Fibroblast of lung (primary cell): ENCODE measurements at places on chromosomes 4 and X. TPM values are rescaled to one million over a fixed set of nuclear protein-coding genes. Genes with fewer than 3 reads are reported as not detected.

GRCh38 chr4:187586892-187587291 is 408.7 kb upstream of the ZFP42 start:
- DNase-seq, result peak; percentile 6

DNA sequence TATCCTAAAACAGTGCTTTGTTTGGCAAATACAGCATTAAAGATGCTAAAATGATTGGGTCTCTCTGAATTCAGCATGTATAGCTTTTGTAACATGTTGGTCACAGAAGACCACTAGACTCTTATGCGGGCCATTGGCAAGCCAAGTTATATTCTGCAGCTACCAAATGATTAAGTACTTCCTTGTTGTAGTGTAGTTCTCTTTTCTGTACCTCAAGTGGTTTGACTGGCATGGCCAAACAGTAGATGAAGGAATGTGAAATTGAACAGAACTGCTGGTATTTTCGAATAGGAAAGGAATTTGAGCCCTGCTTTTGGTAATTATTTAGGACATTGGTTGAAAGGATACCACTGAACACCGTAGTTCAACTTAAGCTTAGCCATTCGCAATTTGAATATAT is 193.9 kb upstream of the GPC4 start:
- no peak for DNase-seq

GRCh38 chr4:56757261-56757746 is 64.2 kb downstream of the SPINK2 start:
- DNase-seq, result peak; percentile 73

DNA sequence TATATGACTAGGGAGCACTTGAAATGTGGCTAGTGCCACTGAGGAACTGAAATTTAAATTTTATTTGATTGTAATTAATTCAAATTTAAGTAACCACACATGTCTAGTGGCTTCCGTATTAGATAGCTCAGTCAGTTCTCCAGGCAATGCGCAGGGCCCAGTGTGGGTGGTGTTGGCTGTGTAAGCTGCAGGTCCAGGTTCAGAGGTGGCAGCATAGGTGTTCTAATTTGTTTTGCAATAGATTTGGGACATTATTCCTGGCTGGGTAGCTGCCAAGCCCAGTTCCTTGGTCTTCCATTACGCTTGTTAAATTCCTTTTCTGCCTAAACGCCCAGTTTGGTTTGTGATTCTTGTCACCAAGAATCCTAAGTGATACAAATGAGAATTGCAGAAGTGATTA is 79.5 kb downstream of the FAM184B start:
- DNase-seq, result no peak

GRCh38 chr4:168163106-168163505 is 70.8 kb downstream of the ANXA10 start:
- no peak for DNase-seq

DNA sequence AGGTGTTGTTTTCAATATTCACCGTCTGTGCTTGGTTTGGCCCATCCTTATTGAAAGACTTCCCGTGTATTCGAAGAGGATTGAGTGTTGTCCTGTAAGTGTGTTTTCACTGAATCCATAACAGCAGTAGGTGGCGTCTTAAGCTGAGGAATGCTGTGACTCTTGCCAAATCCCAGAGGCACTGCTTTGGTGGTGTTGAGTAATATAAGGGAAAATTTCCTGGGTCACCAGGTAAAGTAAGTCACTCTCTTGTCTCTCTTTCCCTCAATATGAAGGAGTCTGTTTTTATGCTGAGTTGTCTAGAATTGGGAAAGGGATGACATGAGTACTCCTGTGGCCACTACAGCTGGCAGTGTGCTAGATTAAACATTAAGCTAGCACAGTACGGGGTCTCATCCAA is 146.7 kb upstream of the ZXDB start:
- DNase-seq, result no peak

- DNase-seq, result no peak
These were observed 592.2 kb downstream of the SMARCA1 start for GRCh38 chrX:128931071-128931470.

- DNase-seq, result no peak
These were observed 64.4 kb downstream of the DDX60L start for GRCh38 chr4:168415911-168416310.

- no peak for DNase-seq
These were observed 197.0 kb downstream of the ASB9 start for GRCh38 chrX:15072880-15073279.

DNA sequence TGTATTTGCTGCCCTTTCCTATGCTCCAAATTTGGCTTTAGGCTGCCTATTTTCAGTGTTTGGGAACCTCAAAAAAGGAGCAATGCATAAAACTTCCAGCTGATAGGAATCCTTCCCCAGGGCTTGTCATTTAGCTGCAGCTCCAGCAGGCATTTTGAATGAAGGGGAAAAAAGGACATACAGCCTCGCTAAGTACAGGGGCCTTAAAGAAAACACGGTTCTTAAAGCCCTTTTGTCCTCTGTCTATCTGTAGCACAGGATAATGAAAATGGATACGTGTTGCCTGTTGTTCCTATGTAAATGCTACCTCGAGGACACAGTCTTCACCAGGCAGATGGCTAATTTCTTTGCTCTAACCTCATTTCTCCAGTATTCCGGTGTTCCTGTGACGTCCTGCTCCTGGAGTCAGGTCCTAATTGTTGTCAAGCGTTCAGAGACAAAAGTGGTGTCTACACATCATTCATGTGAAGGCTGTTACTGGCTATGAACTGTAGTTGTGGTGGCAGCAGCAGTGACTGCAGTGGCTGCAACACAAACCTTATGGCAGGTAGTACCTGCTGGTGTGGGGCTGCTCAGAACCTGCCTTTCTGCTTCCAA is 117.4 kb downstream of the MGST2 start:
- no peak for DNase-seq

DNA sequence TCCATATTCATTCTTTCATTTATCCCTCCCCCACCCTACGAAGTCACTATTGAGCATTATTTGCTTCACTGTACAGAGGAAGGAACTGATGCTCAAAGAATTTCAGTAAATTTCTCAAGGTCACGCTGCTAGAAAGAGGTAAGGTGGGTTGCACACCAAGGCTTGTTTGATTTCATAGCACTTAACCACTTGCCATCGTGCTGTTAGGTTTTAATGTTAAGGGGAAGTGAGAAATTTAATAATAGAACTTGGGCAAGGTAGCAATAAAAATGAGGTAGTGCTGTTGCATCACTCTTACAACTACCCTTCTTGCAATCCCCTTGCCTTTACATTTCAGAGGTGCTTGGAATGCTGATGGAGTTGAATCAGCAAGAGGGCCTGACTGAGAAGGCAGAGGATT is 343.1 kb downstream of the MID1IP1 start:
- DNase-seq, result no peak

GRCh38 chr4:168619266-168619631 is 122.4 kb downstream of the PALLD start:
- peak; percentile 62 for DNase-seq

DNA sequence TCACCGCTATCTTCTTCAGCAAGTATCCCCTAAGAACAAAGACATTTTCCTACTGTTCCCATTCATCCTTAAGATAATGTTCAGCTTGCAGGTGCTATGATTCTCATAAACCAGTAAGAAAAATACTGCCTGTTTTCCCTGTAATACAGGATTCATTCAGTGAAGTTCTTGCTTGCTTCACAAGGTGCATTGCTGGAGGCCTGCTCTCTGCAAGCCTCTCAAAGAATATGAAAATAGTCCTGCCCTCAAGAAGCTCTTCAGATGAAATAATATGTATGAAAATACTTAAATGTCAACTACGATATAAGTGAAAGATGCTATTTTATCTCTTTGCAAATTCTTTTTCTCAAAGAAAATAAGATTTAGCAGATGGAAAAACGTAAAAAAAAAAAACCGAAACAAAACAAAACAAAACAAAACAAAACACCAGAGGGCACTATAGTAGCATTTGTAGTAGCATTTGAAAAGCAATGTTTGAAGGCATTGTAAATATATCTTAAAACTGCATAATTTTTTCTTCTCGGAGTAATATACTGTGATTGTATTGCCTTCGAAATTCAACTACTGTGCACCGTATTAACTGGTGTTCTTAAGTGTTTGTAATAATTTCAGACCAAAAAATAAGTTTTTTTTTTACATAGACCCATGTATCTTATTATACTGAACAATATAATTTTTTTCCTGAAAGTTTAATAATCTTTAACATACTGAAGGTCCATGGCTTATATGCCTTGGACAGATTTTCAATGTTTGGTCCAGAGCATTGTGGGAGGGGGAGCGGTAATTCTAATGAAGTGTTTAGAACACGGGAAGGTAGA is 26.0 kb downstream of the ADH4 start:
- no peak for DNase-seq

- DNase-seq, result peak; percentile 6
These were observed 91.5 kb downstream of the GEMIN8 start for GRCh38 chrX:13938051-13938828.

DNA sequence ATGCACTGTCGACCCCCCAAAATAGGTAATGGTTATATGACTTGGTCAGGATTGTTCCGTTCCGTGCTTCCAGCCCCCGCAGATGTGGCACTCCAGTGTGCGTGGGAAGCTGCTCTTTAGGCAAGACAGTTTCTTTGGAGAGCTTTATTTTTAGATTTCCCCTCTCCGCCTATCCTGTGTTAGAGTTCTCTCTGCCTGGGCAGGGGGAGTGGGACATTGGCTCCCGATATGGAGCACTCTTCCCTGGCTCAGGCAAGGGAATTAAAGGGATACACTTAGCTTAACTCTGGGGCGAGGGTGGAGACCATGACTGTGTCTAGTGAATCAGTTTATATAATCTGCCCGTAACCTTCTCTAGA is 36.0 kb downstream of the DLG3 start:
- DNase-seq, result peak; percentile 38

DNA sequence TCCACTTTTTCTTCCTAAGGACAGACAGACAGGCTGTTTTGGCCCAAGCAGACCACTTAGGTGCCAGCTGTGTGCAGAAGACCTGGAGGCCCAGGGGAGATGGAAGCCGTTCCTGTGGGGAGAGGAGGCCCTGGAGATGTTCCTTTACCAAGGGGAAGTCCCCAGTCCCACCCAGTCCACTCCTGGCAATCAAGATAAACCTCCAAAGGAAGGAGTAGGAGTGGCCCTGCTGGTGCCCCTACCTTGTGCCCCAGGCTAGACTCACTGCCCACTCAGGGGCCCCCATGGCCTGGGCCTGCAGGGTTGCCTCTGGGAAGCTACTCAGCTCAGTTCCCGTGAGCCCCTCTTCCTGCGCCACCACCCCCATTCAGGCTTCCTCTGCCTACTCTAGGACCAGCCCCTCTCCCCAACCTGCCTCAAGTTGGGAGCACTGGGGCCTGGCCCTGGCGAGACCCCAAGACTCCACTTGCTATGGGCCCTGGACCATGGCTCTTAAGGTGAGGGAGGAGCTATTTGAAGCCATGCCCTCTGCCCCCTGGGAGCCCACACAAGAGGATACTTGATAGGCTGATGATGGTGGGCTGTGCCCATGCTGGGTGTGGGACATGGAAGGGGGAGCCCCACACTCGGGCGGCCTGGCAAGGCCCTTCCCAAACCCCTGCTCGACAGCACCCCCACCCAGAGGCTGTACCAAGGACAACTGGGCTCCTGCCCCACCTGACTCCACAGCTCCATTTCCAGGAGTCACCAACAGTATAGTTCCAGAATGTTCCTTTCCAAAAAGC is 24.8 kb upstream of the RNF4 start:
- no peak for DNase-seq

DNA sequence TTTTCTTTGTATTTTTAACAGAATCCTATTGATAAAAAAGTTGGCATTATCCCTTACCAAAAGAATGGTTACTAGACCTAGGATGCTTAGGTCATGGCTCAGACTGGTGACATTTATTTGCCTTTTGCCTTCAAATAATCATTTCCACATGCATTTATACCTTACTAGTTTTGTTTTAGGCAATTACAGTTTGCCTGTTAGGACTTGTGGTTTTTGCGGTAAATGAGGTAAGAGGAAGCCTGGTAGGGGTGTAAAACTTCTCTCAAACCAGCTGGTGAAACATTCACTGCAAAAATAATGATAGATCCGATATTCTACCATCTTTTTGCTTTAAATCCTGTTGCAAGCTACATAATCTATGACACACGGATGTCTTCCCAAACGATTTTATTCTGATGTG is 12.1 kb downstream of the LAMP2 start:
- peak; percentile 73 for DNase-seq

DNA sequence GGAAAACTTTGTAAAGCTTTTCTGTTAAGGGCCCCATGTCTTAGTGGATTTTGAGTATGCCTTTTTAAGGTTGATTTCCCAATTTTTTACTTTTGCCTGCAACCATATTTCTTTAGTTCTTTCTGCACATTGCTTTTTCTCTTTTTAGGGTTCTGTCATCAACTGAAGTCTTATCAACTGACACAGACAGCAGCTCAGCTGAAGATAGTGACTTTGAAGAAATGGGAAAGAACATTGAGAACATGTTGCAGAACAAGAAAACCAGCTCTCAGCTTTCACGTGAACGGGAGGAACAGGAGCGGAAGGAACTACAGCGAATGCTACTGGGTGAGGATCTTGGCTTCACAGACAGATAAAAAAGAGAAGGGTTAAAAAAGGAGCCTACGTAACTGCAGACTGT is 27.8 kb downstream of the TAF1 start:
- no peak for DNase-seq

DNA sequence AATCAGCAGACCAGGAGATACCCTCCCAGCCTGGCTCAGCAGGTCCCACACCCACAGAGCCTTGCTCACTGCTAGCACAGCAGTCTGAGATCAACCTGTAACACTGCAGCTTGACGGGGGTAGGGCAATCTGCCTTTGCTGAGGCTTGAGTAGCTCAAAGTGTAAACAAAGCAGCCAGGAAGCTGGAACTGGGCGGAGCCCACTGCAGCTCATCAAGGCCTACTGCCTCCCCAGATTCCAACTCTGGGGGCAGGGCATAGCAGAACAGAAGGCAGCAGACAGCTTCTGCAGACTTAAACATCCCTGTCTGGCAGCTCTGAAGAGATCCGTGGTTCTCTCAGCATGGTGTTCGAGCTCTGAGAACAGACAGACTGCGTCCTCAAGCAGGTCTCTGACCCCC is 15.1 kb upstream of the GABRA2 start:
- no peak for DNase-seq

DNA sequence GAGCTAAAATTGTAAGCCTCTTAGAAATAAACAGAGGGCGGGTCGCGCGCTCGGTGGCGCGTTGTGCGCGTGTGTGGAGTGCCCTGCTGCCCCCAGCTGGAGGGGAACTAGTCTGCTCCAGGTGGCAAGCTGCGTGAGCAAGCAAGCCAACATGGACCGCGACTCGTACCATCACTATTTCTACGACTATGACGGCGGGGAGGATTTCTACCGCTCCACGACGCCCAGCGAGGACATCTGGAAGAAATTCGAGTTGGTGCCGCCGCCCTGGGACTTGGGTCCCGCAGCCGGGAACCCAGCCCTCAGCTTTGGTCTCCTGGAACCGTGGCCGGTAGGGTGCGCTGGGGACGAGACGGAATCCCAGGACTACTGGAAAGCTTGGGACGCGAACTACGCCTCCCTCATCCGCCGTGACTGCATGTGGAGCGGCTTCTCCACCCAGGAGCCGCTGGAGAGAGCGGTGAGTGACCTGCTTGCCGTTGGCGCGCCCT is 66.1 kb downstream of the DNAAF6 start:
- no peak for DNase-seq

GNRHR gene
- not detected in 2 replicates for total RNA-seq

KIT gene
- total RNA-seq, result 0.50 and 0.51 TPM in 2 replicates

SRPX gene
- total RNA-seq, result 84.9 and 91.2 TPM in 2 replicates

RAB33A gene
- 12.6 and 18.3 TPM in 2 replicates for total RNA-seq

ARL9 gene
- 0.26 and 0.83 TPM in 2 replicates for total RNA-seq

MOSPD2 gene
- total RNA-seq, result 10.8 and 16.0 TPM in 2 replicates
